B cell (primary cell): ENCODE measurements at places on chromosomes 3 and 15. TPM values are rescaled to one million over a fixed set of nuclear protein-coding genes. Genes with fewer than 3 reads are reported as not detected.
A peak's percentile ranks its signal among the peaks of the same experiment; 100 is the strongest.

DNA sequence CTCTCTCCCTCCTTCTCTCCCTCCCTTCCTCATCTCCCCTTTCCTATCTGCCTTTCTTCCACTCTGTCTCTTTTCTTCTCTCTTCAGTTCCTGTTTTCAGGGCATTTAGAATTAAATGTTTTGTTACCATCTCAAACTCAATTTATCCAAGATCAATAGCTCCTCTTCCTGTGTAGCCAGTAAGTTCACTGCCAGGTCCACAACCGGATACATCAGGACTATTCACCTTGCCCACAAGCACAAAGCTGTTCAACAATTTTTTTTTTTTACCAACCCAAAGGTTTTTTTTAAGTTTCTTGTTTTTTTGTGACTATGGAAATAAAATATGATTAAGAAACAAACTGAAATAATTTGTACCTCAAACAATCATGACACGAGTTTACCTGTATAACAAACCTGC, 26.1 kb downstream of the FBN1 start:
- DNase-seq, result no peak

SAMD7 gene
- 0.12 TPM in 1 of 2 replicates, not detected in the other for total RNA-seq

DNA sequence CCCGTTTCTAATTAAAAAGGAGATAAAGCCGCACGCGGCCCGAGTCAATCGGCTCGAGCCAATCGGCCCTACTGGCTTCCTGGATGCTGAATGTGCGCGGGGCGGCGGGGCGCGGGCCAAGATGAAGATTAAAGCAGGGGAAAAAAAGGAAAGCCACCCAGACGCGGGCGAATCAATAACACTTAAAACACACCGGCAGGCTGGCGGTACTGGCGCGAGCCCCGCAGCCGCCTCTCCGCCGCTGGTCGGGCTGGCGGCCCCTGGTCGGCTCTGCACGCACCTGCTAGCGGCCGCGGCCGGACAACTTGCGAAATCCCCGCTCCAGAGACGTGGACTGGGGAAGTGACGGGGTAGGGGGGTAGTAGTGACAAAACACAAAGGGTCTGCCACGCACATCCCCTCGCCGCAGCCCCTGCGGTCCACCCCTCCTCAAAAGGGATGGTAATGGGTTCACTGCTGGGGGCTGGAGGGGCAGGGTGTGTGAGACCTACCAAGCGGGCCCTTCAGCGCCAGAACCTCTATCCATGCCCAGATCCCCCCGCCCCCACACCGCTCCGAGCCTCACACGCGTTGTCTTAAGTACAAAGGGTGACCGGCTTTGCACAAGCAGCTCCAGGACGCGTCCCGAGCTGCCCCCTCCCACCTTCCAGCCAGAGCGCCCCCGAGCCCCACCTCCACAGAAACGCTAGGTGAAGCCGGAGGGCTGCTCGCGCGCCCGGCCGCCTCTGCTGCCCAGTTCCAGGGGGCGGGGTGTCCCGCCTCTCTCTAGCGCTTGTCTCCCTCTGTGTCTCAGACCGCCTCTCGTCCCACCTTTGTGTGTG, 1.4 kb downstream of the WNT7A start:
- DNase-seq, result peak; percentile 25

GRCh38 chr3:52739730-52740129, 31.0 kb downstream of the NEK4 start:
- no peak for DNase-seq

DNA sequence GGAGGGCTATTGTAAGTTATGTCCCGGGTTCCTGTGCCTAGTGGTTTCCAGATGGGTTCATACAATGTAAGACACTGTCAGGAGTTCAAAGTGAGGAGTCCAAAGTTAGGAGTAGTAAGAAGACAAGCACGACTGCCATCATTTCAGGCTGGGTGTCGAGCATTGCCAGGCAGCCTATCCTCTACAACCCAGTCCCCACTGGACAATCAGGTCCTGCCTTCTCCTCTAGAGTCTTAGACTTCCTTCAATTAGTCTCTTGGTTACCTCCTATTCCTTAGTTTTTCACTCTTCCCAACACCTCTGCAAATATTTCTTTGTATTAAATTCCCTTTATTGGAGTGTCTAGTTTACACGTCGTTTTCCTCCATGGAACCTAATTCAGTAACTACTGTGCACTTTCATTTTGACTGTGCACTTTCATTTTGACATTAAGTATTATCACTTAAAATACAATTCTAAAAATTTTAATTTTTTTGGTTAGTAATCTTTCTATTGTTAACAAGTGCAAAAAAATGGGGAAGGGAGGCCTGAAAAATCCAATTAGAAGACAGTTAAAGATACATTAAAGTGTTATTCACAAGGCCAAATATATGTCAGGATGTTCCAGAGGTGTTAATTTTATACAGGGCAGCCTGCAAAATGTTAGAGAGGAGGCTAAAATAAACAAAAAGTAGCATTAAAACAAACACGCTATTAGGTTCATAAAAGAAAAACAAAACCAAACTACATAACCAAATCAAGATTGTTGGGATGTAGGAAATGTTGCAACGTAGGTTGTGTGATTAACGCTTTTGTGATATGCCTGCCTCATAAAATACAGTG, 155.3 kb downstream of the TBL1XR1 start:
- no peak for DNase-seq

GOLGA6L10 gene
- total RNA-seq, result 1.1 and 2.1 TPM in 2 replicates

NRG4 gene
- total RNA-seq, result 0.37 TPM in 1 of 2 replicates, not detected in the other

GRCh38 chr3:24714436-24714835, 219.8 kb upstream of the THRB start:
- DNase-seq, result no peak

DNA sequence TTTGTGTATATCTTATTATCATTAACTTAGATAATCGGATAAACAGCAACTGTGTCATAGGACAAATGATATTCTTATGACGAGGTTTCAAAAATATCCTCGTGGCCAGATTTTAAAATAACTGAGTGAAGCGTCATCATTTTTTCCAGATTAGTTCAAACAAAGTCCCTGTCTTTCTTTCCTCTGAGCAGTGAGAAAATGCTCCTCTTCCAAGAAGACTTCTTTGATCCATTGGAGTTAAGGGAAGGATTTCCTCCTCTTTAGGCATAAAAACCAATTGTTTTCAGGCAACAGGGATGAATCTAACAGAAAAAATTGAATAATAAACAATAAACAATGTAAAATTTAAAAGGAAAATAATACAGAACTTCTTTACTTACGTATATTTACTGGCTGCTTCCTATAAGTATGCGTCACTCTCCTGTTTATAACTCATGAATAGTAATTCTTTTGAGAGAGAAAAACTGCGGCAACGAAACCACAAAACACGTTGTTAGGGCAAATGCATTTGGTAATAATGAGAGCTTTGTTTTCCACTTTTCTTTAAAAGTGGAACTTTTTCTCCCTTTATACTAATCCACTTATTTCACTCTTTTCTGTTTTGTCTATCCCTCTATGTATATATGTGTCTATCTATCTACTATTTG, 419.4 kb upstream of the ONECUT1 start:
- no peak for DNase-seq

- DNase-seq, result no peak
Observed at GRCh38 chr3:97269202-97269601, 454.8 kb downstream of the EPHA6 start.

DNA sequence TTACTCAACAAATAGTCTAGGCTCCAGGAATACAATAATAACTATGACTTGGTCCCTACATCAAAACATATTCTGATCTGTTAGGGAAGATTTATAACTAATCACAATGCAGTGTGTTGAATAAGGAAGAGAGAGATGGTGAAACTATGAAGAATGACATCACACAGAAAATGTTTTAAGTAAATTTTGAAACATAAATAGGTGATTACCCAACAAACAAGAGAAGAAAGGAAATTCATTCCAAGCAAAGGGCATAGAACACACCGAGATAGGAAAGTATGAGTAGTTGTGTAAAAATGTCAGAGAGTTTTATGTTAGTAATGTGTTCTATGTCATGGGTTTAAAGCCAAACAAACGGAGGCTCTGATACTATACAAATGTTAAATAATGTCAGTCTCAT, 13.4 kb downstream of the SEC62 start:
- no peak for DNase-seq

SRGAP3 gene
- 1.5 and 3.4 TPM in 2 replicates for total RNA-seq

GOLGA8K gene
- total RNA-seq, result 0.49 and 0.59 TPM in 2 replicates

- no peak for DNase-seq
Observed at GRCh38 chr3:180680097-180680430, 775 bp upstream of the CCDC39 start.

DNA sequence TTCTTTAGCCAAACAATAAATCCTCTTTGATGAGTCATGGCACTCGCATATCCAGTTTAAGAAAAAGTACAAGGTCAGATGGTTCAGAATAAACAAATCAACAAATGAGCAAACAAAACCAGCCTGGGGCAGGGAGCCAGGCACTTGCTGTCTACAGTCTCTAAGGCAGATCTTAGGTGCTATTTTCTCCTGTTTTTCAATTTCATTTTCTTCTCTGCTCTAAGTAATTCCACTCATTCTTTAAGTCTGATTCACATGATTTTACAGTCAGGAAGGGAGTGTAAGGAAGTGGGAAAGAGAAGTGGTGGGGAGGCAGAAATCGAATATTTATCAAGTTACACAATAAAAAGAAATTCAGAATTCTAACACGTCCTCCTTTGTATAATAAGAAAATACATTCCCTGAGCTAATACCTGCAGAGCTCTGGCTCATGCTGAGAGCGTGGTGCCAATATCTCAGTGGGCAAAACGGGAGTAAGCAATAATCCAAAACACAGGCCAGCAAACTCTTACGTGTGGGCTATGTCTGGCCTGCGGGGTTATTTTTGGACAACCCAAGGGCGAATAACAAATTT, 298.6 kb downstream of the ADAMTS17 start:
- no peak for DNase-seq

RBP2 gene
- not detected in 2 replicates for total RNA-seq

ZDHHC23 gene
- 72.6 and 75.1 TPM in 2 replicates for total RNA-seq

- DNase-seq, result no peak
Observed at GRCh38 chr3:111080413-111080812, 8.8 kb downstream of the NECTIN3 start.

DNA sequence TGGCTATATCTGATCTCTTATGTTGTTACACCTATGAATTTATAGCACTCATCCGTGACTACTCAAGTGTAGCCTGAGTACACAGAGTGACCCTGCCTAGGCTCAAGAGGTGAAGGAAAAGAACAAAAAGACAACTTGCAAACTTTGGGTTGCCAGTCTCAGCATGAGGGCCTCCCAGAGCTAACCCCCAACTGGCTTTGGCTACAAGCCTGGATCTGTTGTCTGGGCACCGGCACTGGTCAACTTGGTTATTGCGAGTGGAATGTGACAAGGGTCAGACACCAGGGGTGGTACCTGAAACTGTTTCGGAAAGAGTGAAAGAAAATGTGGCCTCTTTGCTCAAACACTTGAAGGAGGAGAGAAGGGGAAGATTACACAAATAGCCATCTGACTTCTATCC, 49.5 kb upstream of the BCL6 start:
- DNase-seq, result no peak

GRCh38 chr3:124519591-124520194, 210.6 kb upstream of the UMPS start:
- no peak for DNase-seq

DNA sequence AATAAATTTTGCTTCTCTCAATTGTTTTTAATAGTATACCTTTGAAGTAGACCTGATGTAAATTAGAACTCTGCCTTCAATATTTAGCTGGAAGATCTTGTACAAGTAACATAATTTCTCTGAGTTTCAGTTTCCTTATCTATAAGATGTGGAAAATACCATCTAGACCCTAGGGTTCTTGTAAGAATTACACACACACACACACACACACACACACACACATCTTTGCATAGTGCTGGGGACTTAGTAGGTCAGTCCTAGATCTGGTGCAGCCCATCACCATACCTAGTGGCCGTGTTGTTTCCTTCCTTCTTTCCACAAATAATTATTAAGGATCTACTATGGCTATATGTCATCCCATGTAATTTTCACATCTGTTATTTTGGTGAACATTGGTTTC, 11.0 kb downstream of the TRAT1 start:
- DNase-seq, result no peak

SH2D7 gene
- not detected in 2 replicates for total RNA-seq

GRCh38 chr3:14691239-14691638, 16.3 kb downstream of the C3orf20 start:
- DNase-seq, result peak; percentile 25

CD80 gene
- 26.5 and 28.0 TPM in 2 replicates for total RNA-seq

PROK2 gene
- not detected in 2 replicates for total RNA-seq

DNA sequence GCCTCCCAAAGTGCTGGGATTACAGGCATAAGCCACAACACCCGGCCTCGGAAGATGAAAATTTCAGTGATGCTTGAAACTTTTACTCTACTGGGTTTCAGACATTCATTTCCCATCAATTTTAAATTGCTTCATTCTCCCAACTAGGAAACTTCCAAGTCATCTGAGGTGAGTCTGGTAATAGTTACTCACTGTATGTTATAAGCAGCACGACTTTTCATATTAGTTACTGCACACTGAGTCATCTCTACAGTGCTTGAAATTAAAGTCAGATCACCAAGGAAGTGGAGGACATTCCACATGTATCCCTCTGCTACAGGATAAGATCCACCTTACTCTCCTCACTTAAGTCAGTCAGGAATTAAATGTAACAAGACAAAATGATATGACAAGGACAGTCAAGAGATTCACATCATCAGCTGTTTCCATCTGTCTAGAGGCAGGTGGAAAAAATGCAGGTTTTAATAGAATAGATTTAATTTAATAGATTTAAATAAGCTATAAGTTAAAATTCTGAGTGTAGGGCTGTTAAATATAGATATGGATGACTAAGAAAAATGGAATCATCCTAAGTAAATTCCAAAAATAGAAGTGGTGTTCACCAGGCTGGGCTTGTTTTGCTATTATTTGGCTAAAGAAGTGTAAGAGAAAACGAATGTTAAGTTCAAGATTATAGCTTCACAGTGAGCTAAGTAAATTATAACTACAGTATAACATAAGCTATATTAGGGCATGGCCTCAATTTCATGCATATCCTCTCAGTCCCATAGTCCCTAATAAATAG, 104.4 kb downstream of the TMCO5A start:
- DNase-seq, result no peak

AADACL2 gene
- total RNA-seq, result not detected in 2 replicates

DNA sequence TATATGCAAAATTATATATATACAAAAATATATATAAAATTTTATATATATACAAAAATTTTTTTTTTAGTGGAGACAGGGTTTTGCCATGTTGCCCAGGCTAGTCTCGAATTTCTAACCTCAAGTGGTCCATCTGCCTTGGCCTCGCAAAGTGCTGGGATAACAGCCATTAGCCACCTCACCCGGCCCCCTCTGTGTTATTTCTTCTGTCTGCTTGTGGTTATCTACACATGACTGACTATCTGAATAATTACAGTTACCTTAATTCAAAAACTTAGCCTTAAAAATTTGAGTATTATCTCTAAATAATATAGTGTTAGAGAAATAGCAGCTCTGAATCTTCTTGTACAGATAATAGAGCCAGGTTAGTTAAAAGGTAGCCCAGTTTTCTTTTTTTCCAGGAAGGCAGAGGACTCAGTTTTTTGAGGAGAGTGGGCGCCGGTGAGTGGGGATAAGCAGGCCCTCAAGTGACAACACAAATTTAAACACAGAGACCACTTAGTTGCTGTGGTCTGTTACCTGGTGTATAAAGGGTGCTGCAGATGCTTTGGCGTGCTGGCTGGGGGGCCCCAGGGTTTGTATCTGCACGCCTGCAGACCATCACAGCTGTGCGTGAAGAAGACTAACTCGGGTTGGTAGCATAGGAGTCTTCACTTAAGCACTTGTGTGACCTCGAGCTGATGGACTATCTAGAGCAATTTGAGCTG, 83.7 kb downstream of the TRAK1 start:
- no peak for DNase-seq

TNIK gene
- 7.5 and 7.7 TPM in 2 replicates for total RNA-seq
